ENCODE measurements at places on chromosomes 3 and 15.

DNA sequence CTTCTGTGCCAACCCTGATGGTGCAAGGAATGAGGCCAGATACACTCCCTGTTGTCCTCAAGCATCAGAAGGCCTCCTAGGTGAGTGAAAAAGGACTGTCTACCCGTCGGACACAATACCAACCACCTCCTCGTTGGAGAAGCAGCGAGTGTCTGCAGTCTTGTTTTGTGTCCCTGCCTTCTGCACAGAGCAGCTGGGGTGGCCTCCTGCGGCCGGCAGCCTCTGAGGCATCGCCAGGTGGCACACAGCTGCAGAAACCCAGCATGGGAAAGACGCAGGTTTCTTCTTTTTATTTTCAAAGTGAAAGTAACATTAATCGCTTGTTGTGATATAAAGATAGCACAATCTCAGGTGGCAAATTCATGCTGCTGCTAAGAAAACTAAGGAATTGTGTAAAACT lies 509.9 kb downstream of the OCA2 start:
- no peak for DNase-seq

- DNase-seq = no peak
These were observed 5.6 kb upstream of the NCEH1 start for GRCh38 chr3:172716476-172716875.

DNA sequence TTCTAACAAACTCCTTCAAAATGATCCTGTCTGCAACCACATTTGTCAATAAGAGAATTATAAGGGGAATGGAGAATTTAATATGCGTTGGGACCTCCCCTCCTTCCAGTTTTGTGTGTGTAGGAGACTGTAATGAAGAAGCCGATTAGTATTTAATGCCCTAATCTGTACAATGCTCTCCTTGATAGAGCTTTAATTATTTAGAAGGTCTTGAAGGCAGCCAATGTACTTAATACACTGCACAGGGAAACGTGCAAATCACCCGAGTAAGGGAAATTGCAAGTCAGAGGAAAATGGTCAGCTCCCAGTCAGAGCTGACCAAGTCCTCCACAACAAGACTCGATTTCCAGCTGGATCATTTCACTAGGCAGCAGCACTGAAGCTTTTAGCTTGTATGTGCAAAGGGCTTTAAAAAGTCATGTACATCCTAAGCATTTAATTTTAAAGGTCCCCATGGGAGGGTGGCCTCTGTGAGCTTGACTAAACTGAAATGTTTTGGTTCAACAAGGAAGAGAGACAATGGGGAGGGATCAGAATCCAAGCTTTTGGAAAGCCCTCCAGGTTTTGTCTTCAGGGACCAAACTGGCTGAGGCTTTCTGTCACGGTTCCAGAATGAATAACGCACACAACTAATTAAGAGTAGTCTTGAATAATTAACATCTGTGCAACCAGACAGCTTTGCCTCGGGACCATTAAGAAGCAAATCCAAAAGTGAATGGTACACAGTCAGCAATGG lies 159.8 kb upstream of the MITF start:
- DNase-seq = no peak

GRCh38 chr3:110341047-110341446 lies 730.6 kb upstream of the NECTIN3 start:
- DNase-seq = no peak

- DNase-seq = no peak
These were observed 50.4 kb upstream of the ZDHHC23 start for GRCh38 chr3:113897373-113897777.

- no peak for DNase-seq
These were observed 10.1 kb upstream of the MOBP start for GRCh38 chr3:39457361-39457760.

- peak; percentile 88 for DNase-seq
These were observed 327.4 kb downstream of the SHQ1 start for GRCh38 chr3:72520690-72521308.

DNA sequence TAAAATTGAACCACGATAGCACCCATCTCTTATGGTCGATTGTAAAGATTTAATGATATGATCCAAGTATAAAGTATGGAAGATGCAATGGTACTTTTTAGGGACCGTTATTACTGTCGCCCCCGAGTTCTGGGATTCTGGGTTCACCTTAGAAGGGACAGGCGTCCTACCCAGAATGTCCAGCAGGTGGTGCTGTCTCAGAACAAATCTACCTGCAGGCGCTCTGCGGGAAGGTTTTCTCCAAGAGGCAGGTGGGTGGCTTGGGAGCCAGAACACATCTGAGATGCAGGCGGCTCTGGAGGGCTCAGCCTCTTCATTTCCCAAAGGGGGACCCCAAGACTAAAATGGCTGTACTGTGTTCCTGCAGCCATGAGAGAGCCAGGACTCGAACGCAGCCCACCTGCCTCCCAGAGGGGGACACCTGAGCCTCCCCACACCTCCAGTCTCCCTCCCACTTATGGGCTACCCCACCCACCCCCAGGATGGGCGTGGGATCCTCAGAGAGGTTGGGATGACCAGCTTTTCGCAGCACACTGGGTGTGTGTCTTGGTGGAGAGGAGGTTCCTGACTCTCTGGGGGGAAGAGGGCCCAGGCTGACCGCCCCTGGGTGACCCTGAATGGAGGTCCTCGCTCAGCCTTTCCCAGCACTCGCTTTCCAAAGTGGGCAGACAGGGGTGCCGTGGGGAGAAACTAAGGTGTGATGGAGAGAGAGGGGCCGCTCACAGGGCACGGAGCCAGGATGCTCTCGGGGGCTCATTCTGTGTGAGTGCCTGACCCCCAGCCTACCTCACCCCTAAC lies 28.1 kb upstream of the CORO2B start:
- DNase-seq = peak; percentile 78

GRCh38 chr15:41530363-41530956 lies 13.6 kb downstream of the RPAP1 start:
- no peak for DNase-seq

DNA sequence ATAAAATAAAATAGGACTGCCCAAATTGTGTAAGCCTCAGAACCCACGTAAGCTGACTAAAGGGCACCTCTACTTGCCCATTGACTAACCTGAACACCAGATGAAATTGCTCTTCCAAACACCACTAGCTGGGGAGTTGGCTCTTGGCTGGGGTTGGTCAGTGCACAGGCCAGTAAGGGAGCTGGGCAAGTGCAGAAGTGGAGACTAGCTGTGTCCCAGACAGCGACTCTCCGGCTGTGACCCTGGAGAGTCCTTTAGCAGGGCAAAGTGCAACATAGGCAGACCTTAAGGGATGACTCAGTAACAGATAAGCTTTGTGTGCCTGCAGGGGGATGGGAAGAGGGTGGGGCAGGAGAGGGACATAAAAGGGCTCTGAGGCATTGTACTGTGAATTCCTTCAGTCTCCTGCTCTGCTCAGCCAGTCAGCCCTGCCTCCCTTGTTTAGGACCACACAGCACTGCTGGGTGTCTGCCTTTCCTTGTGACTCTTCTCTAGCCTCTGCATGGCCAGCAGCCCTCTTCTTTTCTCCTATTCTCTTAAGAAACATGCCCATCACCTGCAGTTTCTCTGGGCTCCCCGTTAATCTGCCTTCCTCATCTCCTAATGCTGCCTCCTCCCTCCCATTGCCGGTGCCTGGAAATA lies 13.2 kb downstream of the NR1I2 start:
- no peak for DNase-seq

GRCh38 chr3:5115506-5116162 lies 6.5 kb upstream of the ARL8B start:
- no peak for DNase-seq

DNA sequence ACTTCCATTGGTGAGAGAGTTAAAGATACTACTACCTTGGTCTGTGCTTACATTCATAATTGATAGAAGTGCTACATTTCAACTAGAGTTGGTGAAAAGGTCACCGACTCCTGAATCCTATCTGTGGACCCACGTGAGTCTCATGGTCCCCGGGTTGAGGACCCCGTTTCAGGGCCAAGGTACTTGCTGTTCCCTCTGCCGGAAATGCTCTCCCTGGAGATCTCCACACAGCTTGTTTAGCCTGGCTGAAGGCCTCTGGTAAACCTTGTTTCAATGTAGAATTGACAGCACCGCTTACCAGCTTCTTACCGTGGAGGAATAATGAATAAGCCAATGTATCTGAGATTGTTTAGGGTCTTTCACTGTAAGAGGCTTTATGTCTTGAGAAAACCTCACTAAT lies 226.0 kb upstream of the GOLGA6L4 start:
- DNase-seq = no peak

Measured in activated CD4-positive, alpha-beta T cell treated with anti-CD3 and anti-CD28 coated beads, Interleukin-2, Interleukin-6, amounts not matched to agents 100 ng/mL and 50 ng/mL, durations not matched to agents 16 hours and 8 hours (primary cell).